Stimulated activated CD4-positive, alpha-beta T cell treated with anti-CD3 and anti-CD28 coated beads, Interleukin-2, amount 100 ng/mL, for 48 hours (primary cell): ENCODE measurements at places on chromosomes 6 and 20.

DNA sequence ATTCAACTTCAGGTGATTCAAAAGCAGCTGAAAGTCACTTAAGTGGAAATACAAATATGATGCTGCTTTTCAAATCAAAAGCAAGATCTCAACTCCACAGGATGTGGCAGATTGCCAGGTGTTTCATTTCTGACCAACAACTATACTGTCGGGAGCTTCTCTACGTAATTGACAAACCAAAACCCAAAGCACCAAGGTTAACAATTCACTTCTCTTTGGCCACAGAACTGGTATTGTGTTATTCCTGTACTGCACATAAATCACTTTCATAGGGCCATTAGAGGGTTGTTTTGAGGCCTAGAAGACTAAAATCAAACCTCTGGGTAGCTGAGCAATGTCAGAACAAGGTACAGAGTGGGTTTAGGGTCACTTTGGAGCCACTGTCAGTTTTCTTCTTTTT, 169.7 kb downstream of the HAO1 start:
- no peak for DNase-seq

GRCh38 chr6:159913862-159914564, 23.2 kb downstream of the MAS1 start:
- no peak for DNase-seq

- DNase-seq, result no peak
Observed at GRCh38 chr6:228881-229651, 63.2 kb upstream of the DUSP22 start.

GRCh38 chr6:33081098-33081824, 5.5 kb downstream of the HLA-DPB1 start:
- no peak for DNase-seq
